Thoracic aorta (tissue), 2 donors: ENCODE measurements at places on chromosomes 4 and X.

GRCh38 chr4:37132351-37132974 lies 112.1 kb upstream of the NWD2 start:
- DNase-seq, result no peak

DNA sequence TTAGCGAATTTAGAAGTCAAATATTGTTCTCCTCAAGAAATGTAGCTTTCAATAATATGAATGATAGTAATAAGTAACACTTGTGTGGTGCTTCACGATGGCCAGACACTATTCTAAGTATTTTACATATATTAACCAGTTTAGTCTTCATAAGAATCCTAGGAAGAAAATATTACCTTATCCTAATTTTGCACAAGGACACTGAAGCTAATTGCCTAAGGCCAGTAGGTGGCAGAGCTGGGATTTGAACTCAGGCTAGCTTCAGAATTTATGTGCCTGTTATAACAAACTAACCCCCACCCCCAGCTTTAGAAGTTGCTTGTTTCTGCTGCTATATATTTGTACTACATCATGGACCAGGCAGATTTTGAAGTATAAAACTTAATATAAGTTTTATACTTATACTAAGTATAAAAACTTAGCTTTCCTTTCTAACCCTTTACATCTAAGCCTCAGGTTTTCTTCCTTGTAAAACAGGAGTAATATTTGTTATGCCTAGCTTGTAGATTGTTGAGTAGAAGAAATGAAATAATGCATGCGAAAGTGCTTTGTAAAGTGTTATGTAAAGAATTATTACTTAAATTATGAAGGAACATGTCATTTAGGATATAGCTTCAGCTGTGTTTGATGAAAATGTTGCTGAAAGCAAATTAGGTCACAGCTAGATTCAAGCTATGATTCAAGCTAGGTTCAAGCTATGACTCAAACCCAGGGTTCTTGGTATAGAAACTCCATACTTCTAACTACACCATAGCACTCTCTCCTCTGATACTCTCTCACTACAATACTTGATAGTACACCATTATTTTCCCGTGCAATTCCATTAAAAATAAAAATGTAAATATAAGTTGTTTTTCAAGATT lies 4.2 kb upstream of the CDS1 start:
- DNase-seq, result no peak

- DNase-seq, result no peak
These were observed 24.9 kb downstream of the NLGN3 start for GRCh38 chrX:71169586-71169985.

GRCh38 chrX:55004231-55004630 lies 4.1 kb downstream of the APEX2 start:
- no peak for DNase-seq

GRCh38 chr4:37685823-37686372 lies 278 bp downstream of the RELL1 start:
- DNase-seq, result no peak

GRCh38 chrX:74814681-74815080 lies 110.6 kb downstream of the NEXMIF start:
- no peak for DNase-seq

- no peak for DNase-seq
These were observed 365.9 kb downstream of the INPP4B start for GRCh38 chr4:142480244-142480643.

- DNase-seq, result no peak
These were observed 692 bp upstream of the SLC9A7 start for GRCh38 chrX:46759645-46759974.

DNA sequence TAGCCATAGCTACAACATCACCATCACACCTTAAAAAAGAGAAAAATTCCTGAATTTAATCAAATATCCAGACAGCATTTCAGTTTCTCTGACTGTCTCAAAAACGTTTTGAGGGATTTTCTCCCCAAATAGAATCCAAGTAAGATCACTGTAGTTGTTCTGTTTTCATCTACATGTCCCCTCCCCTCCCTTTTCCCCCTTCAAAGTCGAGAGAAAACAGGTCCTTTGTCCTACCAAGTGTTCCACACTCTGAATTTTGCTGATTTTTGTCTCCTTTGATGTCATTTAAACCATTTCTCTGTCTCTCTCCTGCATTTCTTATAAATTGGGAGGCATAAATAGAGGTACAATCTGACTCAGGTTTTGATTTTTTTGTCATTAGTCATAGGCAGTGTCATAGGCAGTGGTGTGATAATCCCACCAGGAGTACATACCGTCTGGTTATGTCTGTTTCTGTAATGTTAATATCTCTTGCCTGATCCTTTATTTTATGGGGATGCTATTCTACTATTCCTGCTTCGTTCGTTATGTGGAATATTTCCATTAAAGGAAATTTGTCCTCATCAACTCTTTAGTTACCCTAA lies 348.6 kb downstream of the PTTG2 start:
- DNase-seq, result no peak

- DNase-seq, result no peak
These were observed 158.3 kb upstream of the KIT start for GRCh38 chr4:54499308-54500074.

GRCh38 chr4:86106475-86106874 lies 253.4 kb downstream of the MAPK10 start:
- DNase-seq, result no peak

GRCh38 chrX:103393487-103393886 lies 17.1 kb downstream of the BEX3 start:
- DNase-seq, result no peak

DNA sequence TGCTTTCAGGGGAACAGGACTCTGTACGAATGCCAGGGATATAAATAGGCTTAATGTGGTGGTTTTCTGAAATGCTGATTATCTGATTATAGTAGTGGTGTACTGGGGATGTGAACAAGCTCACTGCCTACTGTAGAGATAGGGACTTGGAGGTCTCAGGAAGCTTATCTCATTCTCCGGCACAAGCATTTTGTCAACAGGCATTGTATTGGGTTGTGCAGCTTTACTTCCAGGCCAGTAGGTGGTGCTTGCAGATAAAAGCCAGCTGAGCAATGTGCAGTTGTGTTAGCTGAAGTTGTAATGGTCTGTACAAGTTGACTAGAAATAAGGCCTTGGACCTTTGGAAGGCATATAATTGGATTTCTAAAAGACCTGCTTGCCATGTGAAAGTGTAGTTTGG lies 49.5 kb upstream of the TMLHE start:
- no peak for DNase-seq

GRCh38 chr4:64774626-64775025 lies 365.4 kb upstream of the TECRL start:
- no peak for DNase-seq

DNA sequence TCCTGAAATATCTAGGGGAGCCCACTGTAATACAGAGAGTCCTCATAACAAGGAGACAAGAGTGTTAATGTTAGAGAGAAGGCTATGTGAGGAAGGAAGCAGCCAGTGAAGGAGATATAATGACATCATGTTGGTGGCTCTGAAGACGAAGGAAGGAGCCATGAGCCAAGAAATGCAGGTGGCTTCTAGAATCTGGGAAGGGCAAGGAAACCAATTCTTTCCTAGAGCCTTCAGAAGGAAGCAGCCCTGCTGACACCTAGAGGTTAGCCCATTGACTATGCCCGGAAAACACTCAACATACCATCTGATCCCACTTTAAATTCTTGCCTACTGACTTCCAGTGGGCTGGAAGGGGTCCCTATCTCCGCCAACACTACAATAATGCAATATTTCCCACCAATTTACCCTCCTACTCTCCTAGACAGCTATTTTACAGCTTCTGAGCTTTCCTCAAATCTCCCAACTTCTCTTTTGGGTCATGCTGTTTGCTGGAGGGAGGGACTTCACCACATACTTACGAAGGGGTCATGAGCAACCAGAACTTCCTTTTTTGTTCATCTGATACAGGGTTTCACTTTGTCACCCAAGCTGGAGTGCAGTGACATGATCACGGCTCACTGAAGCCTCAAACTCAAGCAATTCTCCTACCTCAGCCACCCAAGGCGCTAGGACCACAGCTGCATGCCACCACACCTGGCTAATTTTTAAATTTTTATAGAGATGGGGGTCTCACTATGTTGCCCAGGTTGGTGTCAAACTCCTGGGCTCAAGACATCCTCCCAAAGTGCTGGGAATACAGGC lies 25.2 kb upstream of the G3BP2 start:
- DNase-seq, result no peak

- no peak for DNase-seq
These were observed 208.8 kb downstream of the STK32B start for GRCh38 chr4:5260121-5260520.

GRCh38 chr4:37802068-37802666 lies 24.3 kb upstream of the PGM2 start:
- no peak for DNase-seq
